ENCODE measurements at places on chromosomes 7 and 10.

DNA sequence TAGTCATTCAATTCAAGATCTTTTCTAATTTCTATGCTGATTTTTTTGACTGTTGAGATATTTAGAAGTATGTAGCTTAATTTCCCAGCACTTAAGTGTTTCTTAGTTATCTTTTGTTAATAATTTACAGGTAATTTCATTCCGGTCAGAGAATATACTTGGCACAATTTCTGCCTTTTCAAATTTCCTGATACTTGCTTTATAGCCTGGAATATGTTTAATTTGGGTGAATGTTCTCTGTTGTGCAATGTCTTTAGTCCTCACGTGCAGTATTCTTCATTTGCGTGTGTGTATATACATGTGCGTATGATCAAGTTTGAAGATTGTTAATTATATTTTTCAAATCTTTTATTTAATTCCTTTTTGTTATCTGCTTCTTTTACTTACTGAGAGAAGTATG is 989.3 kb downstream of the LRMDA start:
- no peak for DNase-seq

GRCh38 chr10:124298891-124299290 is 119.8 kb downstream of the OAT start:
- DNase-seq: no peak

DNA sequence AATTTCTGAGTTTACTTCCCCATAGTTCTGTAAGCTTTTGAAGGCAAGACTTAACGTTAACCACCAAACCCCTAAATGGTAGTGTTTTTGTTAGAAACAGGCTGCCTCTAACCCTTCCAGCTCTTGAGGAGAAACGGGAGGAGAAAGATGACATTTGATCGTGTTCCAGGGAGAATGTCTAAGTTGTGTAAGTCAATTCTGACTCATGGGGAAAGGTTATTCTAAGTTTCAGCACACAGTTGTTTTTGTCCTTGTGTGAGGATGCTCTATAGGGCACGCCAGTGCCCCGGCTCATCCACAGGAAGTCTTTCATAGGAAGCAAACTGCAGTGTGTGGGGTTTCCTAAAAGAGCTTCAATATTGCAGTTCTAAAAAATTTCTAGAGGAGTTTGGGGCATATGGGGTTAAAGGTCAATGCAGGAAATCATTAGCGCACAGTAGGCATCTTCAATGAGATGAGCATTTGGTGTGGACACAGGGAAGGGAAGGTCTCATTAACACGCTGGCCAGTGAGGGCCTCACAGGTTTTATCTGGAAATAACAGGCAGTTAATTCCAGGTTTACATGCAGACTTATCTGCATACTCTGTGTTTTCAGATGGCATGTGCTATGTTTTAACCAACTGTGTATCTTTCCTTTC is 638.2 kb upstream of the IGFBP3 start:
- no peak for DNase-seq

DNA sequence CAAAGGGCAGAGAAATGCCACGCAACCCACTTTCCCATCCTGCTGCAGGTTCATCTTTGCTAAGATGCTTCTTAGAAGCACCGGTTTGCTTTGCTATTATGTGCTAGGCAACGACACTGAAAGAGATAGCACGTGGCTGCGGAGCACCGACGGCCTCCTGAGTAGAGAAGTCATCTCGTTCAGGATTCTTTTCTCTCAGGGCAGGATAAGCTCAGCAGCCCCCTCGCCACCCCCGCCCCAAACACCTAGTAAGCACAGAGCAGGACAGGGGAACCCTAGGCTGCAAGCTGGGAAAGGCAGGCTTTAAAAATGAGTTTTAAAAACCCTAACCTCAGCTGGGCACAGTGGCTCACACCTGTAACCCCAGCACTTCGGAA is 15.0 kb downstream of the ASB13 start:
- DNase-seq: no peak

- no peak for DNase-seq
Measured at GRCh38 chr10:61455656-61456055, 2.5 kb upstream of the TMEM26 start.

DNA sequence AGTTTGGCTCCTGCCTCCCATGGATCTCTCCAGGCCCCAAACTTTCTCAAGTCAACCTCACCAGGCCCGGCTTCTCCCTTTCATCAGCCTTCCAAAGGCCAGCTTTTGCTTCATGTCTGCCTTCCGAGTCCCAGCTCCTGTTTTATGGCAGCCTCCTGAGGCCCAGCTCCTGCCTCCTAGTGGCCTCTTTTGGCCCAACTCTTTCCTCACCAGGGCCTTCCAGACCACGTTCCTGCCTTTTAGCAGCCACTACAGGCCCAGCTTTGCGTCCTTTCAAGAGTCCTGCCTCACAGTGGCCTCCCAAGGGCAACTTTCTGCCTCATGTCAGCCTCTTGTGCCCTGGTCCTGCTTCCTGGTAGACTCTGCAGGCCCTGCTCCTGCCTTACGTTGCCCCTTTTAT is 15.3 kb upstream of the TMEM248 start:
- DNase-seq: no peak

- DNase-seq: no peak
Measured at GRCh38 chr10:43857206-43857930, 208.7 kb upstream of the ZNF32 start.

GRCh38 chr10:22927661-22928403 is at the start of gene ARMC3:
Gene ARMC3 (plus strand): TSS chr10:22928053. CDS start chr10:22931997, 3,944 bp downstream.
- peak; percentile 38 for DNase-seq

DNA sequence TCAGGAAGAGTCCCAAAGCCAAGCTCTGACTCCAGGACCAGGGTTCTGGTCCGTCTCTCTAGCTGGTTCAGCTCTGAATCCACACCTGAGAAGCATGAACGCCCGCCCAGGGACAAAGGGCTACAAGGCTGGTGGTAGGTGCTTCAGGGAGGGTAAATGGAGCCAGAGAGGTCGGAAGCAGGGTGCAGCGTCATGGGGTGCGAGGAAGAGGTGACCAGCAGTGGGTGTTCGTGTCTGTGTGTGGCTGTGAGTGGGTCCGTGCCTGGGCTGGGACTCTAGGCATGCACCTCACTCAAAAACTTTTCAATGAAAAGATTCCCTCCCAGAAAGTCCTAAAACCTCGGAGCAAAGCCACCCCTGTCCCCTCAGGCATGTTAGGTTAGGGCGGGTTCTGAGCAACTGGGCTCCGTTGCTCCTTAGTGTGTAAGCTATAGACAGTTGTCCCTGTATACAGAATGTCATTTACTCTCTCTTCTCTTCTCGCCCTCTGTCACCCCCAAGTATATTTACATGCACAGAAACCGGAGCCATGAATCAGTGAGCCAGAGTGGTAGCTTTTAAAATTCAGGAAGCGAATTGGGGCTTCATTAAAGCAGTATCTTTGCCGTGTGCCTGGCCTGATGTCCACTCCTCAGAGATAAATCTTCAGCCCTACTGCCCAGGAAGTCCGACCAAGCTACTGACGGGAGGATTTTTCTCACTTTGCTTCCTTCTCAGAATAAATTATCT is 12.3 kb upstream of the GATA3 start:
- no peak for DNase-seq

DNA sequence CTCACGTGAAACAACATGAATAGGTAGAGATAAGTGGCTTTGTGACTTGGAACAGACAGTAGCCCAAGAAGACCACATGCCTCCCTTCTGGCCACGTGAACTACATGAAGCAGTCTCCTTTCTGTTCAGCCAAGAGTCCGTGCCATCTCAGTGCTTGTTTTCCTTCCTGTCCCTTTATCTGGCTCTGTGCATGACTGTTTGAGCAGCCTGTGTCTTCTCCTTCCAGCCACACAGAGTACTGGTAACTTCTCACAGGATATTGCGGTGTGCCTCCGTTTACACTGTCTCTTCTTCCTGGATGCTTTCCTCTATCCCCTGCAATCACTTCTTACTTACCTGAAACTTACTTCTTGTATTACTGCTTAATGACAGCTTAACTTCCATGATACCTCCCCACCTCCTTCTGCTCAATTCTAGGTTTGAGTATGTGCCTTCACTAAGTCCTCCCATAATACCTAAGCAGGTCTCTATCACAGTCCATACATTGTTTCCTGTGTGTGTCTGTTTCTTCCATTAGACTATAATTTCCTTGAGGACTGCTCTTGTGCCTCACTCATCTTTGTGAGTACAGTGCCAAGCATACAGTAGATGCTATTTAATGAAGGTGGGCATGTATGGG is 748.7 kb downstream of the AUTS2 start:
- no peak for DNase-seq

- no peak for DNase-seq
Measured at GRCh38 chr10:9913876-9914514, 1103.7 kb upstream of the CELF2 start.

GRCh38 chr7:132218876-132219275 is 357.4 kb downstream of the PLXNA4 start:
- DNase-seq: no peak

DNA sequence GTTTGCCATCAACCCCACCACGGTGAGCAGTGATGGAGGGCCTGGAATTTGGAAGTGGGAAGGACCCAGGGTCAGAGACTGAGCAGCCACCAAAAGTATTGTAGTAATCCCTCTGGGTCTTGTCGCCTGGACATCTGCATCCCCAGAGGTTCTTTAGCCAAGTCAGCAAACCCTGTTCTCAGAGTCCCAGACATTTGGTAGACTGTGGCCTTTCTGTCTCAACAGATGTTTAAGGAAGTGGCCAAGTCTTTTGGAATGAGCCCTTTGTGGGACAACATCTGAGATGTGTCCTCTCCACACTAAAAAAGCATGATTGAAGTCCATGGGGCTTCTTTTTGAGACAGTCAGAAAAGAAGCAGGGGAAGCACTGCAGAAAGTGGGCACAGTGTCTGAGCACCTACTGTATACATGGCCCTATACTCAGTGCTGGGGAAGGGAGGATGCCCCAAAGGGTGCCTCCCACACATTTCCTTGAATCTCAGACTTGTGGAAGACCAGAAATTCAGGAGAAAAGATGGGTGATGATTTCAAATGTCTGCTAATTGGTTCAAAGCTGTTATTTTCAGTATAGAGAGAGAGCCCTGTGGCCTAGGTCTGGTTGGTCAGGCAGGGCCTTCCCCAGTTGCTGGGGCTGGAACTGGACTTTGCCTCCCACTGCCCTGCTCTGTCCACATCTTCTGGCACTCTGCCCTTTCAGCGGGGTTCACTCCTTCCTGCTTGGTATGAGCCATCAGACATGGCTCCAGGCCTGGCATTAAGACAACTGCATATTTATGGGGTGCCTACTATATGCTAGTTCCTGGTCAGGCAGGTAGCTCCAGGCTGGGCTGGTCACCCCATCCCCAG is 26.5 kb upstream of the VSIR start:
- no peak for DNase-seq

GRCh38 chr7:150977382-150978125 is 567 bp downstream of the KCNH2 start:
- no peak for DNase-seq

- DNase-seq: no peak
Measured at GRCh38 chr10:7423521-7423920, 12.7 kb upstream of the SFMBT2 start.

GRCh38 chr10:1036341-1036791 is 10.7 kb upstream of the IDI2 start:
- DNase-seq: peak; percentile 42

- no peak for DNase-seq
Measured at GRCh38 chr7:335358-336148, 45.6 kb downstream of the FOXL3 start.
